Activated naive CD8-positive, alpha-beta T cell treated with anti-CD3 and anti-CD28 coated beads, Interleukin-2, amount 50 U/mL, for 16 hours (primary cell): ENCODE measurements at places on chromosomes 13 and 19.

DNA sequence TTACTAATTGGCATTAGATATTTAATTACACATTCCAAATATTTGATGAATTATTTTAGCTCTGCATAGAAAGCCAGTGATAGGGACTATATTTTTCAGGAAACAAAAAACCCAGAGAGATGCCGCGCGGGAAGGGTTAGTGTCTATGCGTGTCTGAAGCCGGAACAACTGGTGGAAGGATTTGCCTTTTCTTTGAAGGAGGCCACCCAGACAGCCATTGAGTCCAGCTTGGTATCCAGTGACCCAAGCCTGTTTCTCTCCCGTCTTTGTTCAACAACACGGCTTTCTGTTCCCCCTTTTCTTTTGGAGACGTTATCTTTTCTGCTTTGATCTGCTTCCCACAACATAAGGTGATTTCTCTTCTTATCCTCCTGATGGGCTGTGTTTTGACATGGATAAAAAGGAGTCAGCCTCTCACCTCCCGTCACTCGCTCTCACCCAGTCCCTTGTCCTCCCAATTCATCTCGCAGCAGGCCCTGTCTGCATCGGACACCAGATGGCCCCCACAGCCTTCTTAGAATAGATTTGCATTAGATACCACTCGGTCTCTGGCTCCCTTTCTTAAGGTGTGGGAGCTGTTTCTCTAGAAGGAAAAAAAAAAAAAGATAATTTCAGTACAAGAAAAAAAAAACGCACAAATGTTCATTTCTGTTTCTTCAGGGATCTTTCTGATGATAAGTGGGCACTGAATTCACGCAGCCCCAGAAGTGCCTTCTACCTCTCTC, 361.8 kb downstream of the ZNF536 start:
- DNase-seq = no peak

- no peak for DNase-seq
Observed at GRCh38 chr19:46919324-46919723, 58.5 kb downstream of the ARHGAP35 start.

DNA sequence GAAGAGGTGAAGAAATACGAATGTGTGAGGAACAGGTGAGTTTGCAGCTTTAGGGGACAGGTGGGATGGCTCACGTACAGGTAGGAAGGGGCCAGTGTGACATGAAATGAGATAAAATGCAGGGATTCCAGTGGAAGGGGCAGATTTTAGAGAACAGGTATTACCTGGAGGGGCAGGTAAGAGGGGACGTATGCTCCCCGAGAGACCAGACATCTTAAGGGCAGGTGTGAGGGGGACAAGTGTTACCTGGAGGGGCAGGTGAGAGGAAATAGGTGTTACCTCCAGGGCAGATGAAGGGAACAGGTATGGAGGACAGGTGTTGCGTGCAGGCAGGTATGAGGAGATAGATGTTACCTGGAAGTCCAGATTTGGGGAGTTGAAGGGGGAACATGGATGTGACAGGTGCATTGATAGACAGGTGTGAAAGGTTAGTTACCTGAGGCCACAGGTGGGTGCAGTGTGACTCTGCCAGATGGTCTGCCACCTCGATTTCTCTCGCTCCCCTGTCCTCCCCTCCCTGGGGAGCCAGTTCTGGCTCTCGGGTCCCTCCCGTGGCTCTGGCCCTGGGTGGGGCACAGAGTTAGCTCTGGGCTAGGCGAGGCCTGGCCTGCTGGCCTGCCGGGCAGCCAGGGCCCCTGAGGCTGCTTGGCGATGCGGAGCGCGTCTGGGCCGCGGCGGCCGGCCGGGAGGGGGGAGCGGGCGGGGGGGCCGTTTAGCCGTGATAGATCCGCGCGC, 2.1 kb downstream of the ERFL start:
- no peak for DNase-seq

GRCh38 chr19:36097036-36097435, 13.9 kb upstream of the OVOL3 start:
- DNase-seq = no peak

DNA sequence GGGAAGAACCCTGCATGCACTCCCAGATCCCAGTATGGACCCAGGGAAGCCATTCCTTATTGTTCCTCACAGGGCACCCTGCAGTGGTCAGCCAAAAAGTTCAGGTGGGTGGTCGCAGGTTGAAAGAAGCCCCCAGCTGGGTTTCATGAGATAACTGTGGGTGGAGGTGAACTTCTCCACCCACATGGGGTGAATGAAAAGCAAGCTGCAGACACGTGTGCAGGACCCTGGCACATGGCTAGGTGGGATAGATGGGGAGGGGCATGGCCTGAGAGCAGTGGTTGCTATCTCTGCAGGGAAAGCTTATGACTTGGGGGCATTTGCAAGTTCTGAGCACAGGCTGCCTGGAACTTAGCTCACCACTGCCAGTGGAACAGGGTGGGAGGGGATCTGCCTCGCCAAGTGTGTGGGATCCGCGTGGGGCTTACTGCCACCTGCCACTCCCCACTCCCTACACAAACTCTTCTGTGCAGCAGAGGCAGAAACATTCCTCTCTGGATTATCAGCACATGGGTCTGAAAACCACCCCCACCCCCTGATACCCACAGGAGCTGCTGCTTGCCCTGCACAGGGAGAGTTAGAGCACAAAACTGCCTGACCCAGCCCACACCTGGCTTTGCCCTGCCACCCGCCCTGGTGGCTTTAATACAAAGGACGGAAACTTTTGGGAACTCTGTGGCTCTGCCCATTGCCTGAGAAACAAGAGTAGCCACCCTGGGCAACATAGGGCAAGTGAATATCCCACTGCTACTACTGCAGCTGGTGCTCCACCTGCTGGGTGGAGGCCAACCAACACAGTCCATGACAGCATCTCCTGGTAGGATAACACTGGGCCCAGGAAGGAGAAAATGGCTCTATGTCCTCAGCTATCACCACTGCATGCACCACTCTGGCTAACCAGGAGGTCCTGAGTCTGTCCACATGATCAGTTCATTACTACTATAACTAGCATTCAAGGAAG, 24.4 kb downstream of the PLA2G4C start:
- no peak for DNase-seq
